ENCODE measurements at places on chromosomes 1 and 21.

DNA sequence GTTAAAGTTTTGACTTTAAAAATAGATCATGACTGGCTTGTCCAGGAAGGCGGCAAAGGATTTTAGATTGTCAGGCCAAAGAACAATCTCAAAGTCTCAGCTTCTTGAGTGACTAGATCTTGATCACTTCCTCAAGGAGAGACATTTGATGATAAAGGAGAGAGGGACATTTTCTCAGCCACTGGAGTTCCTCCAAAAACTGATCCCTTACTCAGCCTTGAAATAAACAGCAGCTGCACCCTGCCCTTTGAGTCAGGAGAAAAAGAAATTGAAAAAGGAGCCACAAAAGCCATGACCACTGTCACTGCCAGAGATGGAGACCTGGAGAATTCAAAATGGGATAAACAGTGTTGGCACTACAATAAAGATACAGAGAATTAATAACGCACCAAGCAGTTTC is 288.4 kb upstream of the PRMT6 start:
- no peak for DNase-seq

GRCh38 chr1:3515774-3516480 is 61.5 kb downstream of the ARHGEF16 start:
- DNase-seq = no peak

GRCh38 chr1:76082062-76082461 is 7.5 kb downstream of the ST6GALNAC3 start:
- no peak for DNase-seq

DNA sequence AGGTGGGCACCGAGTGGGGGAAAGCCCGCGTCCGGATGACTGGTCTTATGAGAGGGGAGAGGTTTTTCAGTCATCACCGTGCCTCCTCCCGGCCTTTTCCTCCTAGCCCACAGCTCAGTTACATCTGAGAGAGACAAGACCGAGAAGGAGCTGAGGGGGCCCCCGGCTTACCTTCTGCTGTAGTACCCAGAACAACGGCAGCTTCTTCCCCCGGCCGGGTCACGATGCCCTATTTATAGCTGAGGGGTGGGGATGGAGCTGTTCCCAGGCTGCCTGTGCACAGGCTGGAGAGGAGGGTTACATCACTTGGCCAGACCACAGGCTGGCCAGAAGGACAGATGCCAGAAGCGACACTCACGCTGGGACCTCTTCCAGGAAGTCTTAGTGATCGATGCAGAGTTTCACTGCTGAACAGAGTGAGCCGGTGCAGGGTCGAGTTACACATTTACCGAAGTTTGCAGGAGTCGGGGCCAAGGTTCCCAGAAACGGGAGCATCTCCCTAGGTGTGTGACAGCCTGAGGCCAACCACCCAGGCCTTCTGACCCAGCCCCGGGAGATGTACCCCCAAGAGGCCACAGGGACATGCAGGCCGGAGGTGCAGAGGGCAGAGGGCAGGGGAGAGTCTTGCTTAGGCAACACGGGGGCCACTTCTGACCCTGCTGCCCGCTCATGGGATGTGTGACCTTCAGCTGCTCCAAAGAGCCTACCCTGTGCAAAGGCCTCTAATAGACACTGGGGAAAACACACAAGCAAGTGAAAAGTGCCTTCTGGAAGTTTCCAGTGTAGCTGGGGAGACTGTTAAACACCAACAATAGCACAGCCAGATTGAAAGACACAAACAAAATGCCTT is at the start of gene AGT:
TSS of gene AGT (minus strand) at position 208 of the 850 bp plus-strand sequence. CDS start 3,299 bp downstream, outside the sequence.
- DNase-seq = no peak

DNA sequence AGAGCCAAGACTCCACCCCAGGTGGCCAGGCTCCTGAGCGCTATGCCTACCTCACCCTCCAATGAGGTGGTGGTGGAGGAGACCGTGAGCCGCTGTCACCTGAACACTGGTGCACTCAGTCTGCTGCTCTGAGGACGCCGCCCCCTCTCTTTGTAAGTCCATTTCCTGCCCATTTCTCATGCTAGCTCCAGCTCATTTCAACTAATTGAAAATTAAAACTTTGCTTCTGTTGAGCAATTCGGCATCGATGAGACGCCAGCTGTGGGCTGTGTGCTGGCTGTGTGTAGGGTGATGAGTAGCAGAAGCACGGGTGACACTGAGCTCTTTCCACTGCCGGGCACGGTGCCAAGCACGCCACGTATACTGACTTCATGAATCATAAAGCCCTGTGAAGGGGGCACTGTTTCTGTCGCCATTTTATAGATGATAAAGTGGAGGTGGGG is 11.2 kb downstream of the TNFRSF1B start:
- DNase-seq = no peak

Measured in NCI-H187 (cell line).